ENCODE measurements at places on chromosomes 5 and 9.

- no peak for DNase-seq
Measured at GRCh38 chr9:132260846-132261245, 93.9 kb downstream of the SETX start.

DNA sequence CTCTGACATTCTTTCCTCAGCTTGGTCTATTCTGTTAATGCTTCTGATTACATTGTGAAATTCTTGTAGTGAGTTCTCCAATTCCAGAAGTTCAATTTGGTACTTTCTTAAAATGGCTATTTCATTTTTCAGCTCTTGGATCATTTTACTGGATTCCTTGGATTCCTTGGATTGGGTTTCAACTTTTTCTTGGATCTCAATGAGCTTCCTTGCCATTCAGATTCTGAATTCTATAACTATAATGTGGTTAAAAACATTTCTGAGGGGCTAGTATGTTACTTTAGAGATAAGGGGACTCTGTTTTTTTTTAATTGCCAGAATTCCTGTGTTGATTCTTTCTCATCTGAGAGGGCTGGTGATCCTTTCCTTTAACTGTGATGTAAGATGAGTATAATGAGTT is 136.4 kb downstream of the MCTP1 start:
- DNase-seq: no peak

GRCh38 chr5:73894860-73895259 is 268.9 kb downstream of the ARHGEF28 start:
- DNase-seq: no peak

GRCh38 chr5:16656561-16657191 is 39.9 kb upstream of the RETREG1 start:
- no peak for DNase-seq

- no peak for DNase-seq
Measured at GRCh38 chr9:112664531-112664930, 53.4 kb downstream of the INIP start.

DNA sequence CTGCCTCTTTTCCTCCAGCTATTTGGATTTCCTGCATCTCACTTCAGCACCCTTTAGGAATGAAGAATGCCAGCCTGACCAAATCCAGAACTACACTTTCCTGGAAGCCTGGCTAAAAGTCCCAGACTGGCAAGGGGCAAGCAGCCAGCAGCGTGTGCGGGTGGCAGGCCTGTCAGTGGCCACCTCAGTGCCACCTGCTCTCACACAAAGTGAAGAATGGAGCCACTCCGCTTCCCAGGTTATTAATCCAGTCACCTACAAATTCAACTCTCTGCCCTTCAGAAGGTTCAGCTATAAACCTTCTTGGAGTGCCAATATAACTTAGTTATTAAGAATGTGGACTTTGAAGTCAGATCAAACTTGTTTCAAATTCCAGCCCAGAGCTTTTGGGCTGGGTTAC is 6.7 kb upstream of the ALDOB start:
- no peak for DNase-seq
